Breast epithelium (tissue), 4 donors: ENCODE measurements at places on chromosomes 1 and 21. TPM values are rescaled to one million over a fixed set of nuclear protein-coding genes. Genes with fewer than 3 reads are reported as not detected.
A peak's percentile ranks its signal among the peaks of the same experiment; 100 is the strongest.

- no peak overlapping the region for H3K4me3 ChIP-seq
- H3K27me3 ChIP-seq = no peaks in the 10 kb centered on the region
- no peaks in the 10 kb centered on the region for H3K36me3 ChIP-seq
- no peaks in the 10 kb centered on the region for H3K4me1 ChIP-seq
- no peak overlapping the region for H3K27ac ChIP-seq
These were observed 23.2 kb downstream of the MORN1 start for GRCh38 chr1:2368053-2368744.

EPHA10 gene
- 2.6 TPM for total RNA-seq

TNFRSF4 gene
- 1.6 TPM for total RNA-seq

SHE gene
- 21.3 TPM for total RNA-seq

GRCh38 chr1:236168716-236169429, 26.5 kb downstream of the GPR137B start:
- DNase-seq = no peak
- no peaks in the 10 kb centered on the region for H3K27me3 ChIP-seq
- no peak overlapping the region for H3K27ac ChIP-seq
- H3K4me1 ChIP-seq = no peaks in the 10 kb centered on the region
- no peaks in the 10 kb centered on the region for H3K36me3 ChIP-seq

PLPPR4 gene
- 0.80 TPM for total RNA-seq

DNA sequence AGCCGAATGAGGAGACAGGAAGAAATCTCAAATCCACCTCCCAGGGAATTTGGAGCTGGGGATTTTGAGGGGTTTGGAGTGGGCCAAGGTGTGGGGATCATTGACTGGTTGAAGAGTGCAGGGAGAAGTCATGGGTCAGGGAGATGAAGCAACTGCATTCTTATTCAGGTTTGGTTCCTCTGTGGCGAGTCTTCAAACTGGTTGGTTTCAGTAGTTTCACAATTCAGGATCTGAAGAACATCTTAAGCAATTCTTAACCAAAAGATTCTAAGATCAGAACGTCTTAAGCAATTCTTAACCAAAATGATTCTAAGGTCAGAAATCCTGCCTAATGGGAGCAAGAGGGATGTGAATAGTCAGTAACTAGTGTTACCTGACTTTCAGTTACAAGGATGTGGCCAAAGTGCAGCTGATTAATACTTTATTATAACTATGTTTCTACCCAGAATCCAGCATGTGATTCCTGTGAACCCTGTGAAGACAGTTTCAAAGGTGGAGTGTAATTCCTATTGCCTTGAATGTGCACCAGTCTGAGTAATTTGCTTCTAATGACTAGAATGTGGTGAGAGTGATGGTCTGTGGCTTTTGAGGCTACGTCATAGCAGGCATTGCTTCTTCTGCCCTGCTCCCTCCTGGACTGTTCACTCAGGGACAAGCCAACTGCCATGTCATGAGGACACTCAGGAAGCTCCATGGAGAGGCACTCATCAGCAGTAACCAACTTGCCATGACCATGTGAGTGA, 61.2 kb downstream of the OLFML3 start:
- no peaks in the 10 kb centered on the region for H3K27me3 ChIP-seq
- H3K4me1 ChIP-seq = no peaks in the 10 kb centered on the region
- no peak for DNase-seq
- H3K27ac ChIP-seq = no peak overlapping the region
- H3K4me3 ChIP-seq = no peak overlapping the region

- no peak for DNase-seq
- no peaks in the 10 kb centered on the region for H3K27me3 ChIP-seq
- H3K4me1 ChIP-seq = no peaks in the 10 kb centered on the region
- H3K27ac ChIP-seq = no peak overlapping the region
- no peaks in the 10 kb centered on the region for H3K36me3 ChIP-seq
These were observed 422.6 kb downstream of the NUF2 start for GRCh38 chr1:163744301-163744887.

GBP6 gene
- 0.44 TPM for total RNA-seq

DCST1 gene
- total RNA-seq = 0.44 TPM

DNA sequence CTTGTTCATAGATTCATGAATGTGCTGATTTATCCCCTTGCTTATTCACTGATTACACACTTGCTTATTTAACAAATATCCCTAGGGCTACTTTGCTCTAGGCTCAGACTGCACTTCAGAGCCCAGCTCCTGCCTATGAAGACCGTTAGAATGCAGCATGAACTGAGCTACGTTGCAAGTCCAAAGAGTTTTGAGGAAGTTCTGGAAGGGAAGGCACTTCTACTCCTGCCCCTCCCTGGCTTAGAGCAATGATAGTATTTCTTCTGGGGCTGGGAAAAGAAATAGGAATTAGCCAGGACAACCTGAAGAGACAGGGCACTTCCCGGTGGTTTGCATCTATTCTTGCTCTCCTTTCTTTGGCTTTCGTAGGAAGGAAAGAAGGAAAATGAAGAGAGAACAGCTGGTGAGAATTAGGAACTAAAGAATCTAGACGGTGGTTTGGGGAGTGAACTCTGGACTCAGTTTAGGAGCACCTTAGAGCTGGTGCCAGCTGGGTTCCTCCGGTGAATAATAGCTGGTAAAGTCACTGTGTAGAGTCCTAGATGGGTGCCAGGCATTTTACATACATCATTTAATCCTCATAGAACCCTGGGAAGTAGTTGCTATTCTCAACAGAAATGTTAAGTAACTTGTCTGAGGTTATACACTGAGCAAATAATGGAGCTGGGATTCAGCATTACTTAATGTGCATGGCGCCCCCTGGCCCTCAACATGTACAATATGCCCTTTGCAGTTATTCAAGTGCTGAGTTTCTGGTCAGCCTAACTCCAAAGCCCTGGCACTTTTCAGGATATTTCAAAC, 65.9 kb downstream of the NDUFS5 start:
- no peaks in the 10 kb centered on the region for H3K27me3 ChIP-seq
- H3K4me3 ChIP-seq = no peak overlapping the region
- no peaks in the 10 kb centered on the region for H3K4me1 ChIP-seq
- H3K36me3 ChIP-seq = no peaks in the 10 kb centered on the region
- DNase-seq = peak; percentile 40

DNA sequence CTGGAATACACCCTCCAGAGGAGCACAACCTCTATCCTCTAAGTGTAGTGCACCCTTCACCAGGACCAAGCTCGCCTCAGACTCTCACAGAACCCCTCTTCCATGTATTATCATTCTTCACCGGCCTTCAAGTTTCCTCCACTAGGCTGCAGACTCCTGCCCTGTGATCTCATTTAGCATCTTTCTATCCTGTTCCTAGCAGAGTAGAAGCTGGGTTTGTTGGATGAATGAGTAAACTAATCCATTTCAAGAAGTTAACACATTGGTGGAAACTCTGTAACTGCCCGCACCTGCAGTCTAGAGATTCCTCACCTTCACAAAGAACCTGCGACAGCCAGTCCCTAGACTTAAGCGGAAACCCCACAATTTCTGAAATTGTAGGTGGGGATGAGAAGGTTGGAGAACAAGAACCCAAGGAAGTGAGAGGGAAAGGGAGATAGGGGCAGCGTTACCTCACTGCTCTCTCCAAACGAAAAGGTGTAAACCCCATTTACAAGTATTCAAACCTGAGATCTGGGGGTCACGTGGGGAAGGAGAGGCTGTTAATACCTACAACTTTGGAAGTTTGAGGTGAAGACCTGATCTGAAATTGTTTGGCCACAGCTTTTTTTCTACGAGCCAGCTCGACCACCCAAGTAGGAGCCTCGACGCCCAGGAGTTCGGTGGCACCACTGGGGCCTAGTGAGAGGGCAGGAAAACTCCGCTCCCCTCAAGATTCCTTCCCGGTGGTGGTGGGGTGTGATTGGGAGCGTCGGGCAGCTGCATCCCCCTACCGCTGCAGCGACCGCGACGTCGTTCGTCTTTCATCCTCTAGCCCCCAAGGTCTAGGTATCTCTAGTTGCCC, 1.2 kb downstream of the PTPN14 start:
- peak overlapping the region; percentile 98 for H3K27ac ChIP-seq
- DNase-seq = no peak
- H3K27me3 ChIP-seq = no peaks in the 10 kb centered on the region
- no peaks in the 10 kb centered on the region for H3K36me3 ChIP-seq

- no peaks in the 10 kb centered on the region for H3K36me3 ChIP-seq
- H3K27ac ChIP-seq = no peak overlapping the region
- H3K4me3 ChIP-seq = no peak overlapping the region
- H3K4me1 ChIP-seq = no peaks in the 10 kb centered on the region
- no peaks in the 10 kb centered on the region for H3K27me3 ChIP-seq
- no peak for DNase-seq
These were observed 6.0 kb downstream of the TRPM2 start for GRCh38 chr21:44359396-44359795.

OR6K3 gene
- total RNA-seq = not detected

- no peaks in the 10 kb centered on the region for H3K27me3 ChIP-seq
- DNase-seq = no peak
- H3K27ac ChIP-seq = no peak overlapping the region
- H3K36me3 ChIP-seq = no peaks in the 10 kb centered on the region
These were observed 70.8 kb downstream of the PIK3CD start for GRCh38 chr1:9722378-9722749.

- H3K36me3 ChIP-seq = no peaks in the 10 kb centered on the region
- H3K27me3 ChIP-seq = no peaks in the 10 kb centered on the region
- H3K27ac ChIP-seq = peak overlapping the region; percentile 5
These were observed 125.0 kb downstream of the TIAM1 start for GRCh38 chr21:31218830-31219608.

ELOA gene
- 30.3 TPM for total RNA-seq
